MM.1S (cell line): ENCODE measurements at places on chromosomes 5 and 9.

GRCh38 chr9:84151236-84151635 lies 170.6 kb downstream of the RMI1 start:
- DNase-seq, result no peak

DNA sequence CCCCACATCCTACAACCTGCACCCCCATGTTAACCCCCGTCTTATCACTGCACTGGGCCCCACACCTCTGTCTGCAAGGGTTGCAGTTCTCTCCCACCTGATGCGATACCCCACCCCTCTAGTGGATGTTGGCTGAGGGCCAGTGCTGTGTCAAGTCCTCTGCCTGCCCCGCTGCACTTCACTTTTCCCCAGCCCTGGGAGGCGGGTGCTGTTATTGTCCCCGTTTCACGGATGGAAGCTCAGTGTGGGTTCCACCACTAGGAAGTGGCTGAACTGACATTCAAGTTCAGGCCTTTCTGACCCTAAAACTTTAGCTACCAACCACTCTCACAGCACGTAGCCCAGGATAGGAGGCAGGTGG lies 3.5 kb downstream of the SNCB start:
- DNase-seq, result no peak

GRCh38 chr9:86577420-86578333 lies 223.5 kb upstream of the TUT7 start:
- no peak for DNase-seq

GRCh38 chr5:141001844-141002604 lies 35.7 kb downstream of the PCDHAC2 start:
- no peak for DNase-seq

DNA sequence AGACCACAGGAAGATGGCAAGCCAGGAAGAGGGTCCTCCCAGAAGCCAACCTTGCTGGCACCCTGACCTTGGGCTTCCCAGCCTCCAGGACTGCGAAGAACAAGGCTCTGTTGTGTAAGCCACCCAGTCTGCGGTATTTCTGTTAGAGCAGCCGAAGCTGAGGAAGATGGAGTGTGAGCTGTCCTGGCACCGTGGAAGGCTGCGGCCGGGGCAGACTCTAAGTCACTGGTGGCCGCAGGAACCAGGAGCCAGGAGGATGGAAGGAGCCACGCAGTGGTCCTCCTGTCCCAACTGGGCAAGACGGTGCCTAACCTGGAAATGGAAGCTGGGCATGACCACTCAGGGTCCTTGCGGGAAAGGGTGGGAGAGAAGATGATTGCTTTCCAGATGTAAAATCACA lies 89.1 kb downstream of the ZNF354C start:
- no peak for DNase-seq

GRCh38 chr9:123063896-123064295 lies 30.4 kb downstream of the GPR21 start:
- no peak for DNase-seq

DNA sequence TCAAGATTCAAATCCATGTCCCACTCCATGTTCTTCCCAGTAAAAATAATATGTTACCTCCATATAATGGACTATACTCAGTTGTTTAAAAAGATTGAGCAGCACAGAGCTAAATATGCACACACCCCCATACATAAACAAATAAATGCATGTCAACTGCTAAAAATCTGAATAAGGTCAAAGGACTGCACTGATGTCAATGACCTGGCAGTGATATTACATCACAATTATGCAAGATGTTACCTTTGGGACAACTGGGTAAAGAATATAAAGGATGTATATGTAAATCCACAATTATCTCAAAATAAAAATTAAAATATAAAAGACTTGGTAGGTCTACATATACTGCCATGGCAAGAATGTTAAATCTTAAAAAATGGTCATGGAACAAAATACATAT lies 57.9 kb downstream of the CDK5RAP2 start:
- no peak for DNase-seq
